ENCODE measurements at places on chromosomes 5 and 9.

DNA sequence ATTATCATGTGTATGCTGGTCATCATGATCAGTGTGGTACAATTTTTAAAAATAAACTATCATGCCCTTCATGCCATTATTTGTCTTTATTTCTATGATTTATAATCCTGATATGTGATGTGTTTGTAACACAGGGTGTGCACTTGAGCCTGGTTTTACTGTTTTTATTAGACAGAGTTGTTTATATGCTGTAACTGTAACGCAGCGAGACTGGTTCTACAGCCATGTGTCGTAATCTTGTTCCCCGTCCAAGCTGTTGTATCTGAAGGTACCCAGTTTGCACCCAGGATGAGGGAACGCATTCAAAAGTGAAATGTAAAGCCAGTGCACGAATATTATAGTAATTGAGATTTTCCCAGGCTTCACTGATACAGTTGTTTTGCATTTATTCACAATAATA, 28.2 kb downstream of the SNX18 start:
- H3K27ac ChIP-seq = no peak overlapping the region
- no peak for DNase-seq
- no peaks in the 10 kb centered on the region for H3K4me1 ChIP-seq
- peaks cover 5% of the 10 kb centered on the region for H3K36me3 ChIP-seq
- no peaks in the 10 kb centered on the region for H3K27me3 ChIP-seq

GRCh38 chr5:17436761-17437221, 61.2 kb upstream of the TAF11L2 start:
- H3K4me3 ChIP-seq = no peak overlapping the region
- no peaks in the 10 kb centered on the region for H3K27me3 ChIP-seq
- no peak for DNase-seq
- H3K27ac ChIP-seq = no peak overlapping the region
- no peaks in the 10 kb centered on the region for H3K36me3 ChIP-seq

DNA sequence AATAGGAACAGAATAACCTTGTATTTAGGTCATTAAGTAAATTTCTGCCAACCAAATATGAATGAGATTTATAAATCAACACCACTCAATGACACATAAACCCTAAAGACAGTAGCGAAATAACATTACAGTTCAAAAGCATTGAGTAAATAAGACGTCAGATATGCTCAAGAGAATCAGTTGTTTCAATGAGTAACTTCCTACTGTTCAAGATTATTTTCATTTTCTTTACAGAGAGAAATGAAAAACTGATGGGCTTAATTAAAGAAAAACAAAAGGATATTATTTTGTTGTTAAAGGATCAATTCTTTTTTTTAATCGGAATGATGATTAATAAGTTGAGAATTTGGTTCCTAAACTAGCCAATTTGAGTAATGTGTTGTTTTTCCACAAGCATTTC, 150.1 kb downstream of the BNC2 start:
- H3K4me1 ChIP-seq = no peaks in the 10 kb centered on the region
- no peaks in the 10 kb centered on the region for H3K36me3 ChIP-seq
- no peak for DNase-seq
- H3K27me3 ChIP-seq = no peaks in the 10 kb centered on the region
- H3K27ac ChIP-seq = no peak overlapping the region

DNA sequence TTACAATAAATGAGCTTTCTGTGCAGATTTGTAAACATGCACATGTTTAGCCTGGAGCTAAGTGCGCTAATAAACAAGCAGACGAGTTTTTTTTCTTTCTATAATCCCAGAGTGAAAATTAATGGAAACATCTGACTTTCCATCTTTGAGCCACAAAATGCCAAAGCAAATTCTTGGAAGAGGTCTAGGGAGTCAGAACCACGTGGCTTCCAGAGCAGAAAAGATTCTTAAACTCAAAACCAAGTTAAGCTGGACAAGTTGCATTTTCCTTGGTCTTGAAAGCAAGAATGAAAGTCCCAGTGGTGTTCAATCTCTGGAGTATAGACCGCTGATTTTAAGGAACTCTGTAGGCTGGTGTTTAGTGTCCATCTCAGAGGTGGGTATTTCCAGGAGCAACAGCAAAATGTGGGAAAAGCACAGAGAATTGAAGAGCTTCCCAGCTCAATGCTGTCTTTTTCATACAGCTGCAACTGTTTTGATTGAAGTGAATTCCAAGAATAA, 71.4 kb downstream of the MYO10 start:
- H3K27me3 ChIP-seq = no peaks in the 10 kb centered on the region
- DNase-seq = no peak
- no peak overlapping the region for H3K27ac ChIP-seq

DNA sequence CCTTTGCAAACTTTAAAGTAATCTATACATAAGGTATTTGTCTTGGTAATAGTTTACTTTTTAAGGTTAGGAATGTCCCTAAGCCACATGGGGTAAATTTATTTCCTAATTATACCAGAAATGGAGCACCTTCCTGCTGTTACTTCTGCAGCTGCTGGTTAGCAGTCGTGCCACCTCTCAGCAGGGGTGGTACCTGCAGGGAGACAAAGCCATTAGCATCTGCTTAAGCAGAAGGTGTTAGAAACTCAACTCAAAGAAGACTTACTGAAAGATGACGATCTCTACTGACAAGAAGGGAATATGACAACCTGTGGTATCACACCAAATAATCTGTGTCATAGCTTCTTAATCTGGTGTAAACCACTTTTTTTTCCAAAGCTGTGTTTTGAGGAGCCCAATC, 173.7 kb downstream of the BRINP1 start:
- H3K27me3 ChIP-seq = no peaks in the 10 kb centered on the region
- no peak for DNase-seq
- no peaks in the 10 kb centered on the region for H3K36me3 ChIP-seq
- no peak overlapping the region for H3K27ac ChIP-seq

GRCh38 chr5:32428426-32428825, 16.1 kb downstream of the ZFR start:
- peaks cover 10% of the 10 kb centered on the region for H3K36me3 ChIP-seq
- no peak for DNase-seq
- peaks cover 5% of the 10 kb centered on the region for H3K4me1 ChIP-seq
- H3K27ac ChIP-seq = no peak overlapping the region
- H3K27me3 ChIP-seq = no peaks in the 10 kb centered on the region
- no peak overlapping the region for H3K4me3 ChIP-seq

DNA sequence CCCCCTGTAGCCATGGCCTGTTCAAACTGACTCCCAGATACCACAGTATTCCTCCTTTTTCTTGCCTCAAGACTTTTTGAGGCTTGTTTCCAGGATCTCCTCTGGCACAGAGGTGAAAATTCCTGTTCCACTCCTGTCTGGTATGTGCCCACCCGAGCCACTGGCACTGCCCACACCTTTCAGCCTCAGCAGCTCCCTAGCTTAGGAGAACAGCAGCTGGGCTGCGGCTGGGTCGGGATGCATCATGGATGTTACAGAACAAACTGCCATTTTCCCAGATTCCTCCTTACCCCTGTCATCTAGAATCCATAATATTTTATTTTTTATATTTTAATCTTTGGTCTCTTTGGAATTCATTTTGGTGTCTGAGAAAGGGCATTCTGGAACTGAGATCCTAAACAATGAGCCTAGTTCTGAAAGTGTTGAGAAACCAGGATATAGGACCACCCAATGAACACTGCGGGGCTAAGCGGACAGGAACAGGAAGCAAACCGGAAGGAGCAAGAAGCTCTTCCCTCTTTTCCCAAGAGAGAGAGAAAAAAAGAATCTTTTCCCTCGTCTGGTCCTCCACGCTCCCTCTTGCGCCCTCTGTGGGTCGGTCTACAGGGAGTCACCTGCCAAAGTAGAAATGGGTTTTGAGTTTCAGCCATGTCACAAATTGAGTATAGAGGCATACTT, 12.5 kb downstream of the OR2S2 start:
- no peak overlapping the region for H3K27ac ChIP-seq
- peaks cover 38% of the 10 kb centered on the region for H3K4me1 ChIP-seq
- H3K4me3 ChIP-seq = peak overlapping the region; percentile 3

DNA sequence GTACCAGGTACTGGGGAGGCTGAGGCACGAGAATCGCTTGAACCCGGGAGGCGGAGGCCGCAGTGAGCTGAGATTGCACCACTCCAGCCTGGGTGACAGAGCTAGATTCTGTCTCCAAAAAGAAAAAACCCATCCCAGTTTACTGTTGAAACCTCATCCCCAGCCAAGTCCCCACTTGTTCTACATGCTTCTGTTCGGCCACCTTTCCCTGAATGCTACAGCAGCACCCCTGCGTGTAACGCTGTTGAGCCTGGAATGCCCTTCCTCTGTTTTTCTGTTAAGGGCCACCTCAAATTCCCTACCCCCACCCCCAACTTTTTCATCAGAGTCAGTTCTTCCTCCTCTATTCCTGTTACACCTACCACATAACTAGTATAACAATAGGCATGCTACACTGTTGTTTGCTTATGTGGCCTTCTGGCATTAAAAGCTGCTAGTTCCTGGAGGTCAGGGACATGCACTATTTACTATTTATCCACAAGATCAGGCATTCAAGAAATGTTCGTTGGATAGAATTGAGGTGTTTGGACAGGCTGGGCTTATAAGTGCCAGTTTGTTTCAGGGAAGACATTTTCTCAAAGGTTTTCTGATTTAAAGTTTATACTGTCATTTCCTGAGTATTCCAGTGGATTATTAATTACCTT, 47.1 kb upstream of the C5orf47 start:
- H3K27me3 ChIP-seq = no peaks in the 10 kb centered on the region
- no peak for DNase-seq
- no peak overlapping the region for H3K27ac ChIP-seq
- peaks cover 20% of the 10 kb centered on the region for H3K36me3 ChIP-seq

DNA sequence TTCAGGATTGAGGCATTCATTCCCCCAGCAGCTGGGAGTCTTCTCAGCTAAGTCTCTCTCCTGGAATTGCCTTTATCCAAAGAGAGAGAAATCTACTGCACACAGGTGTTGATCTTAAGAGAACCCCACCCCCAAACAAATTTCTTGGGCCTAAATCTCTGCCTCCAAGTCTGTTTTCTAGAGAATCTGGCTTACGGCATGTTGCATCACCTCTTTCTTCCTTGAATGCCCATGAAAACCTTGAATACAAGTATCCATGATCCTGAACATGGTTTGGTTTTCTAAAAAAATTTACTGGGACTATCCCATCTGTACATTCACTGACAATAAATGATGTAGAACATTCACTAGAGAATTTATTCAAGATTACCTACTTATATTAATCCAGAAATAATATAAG, 401.6 kb downstream of the PDE4D start:
- no peak overlapping the region for H3K4me3 ChIP-seq
- no peaks in the 10 kb centered on the region for H3K4me1 ChIP-seq
- H3K27me3 ChIP-seq = no peaks in the 10 kb centered on the region
- no peak for DNase-seq
- H3K27ac ChIP-seq = no peak overlapping the region

DNA sequence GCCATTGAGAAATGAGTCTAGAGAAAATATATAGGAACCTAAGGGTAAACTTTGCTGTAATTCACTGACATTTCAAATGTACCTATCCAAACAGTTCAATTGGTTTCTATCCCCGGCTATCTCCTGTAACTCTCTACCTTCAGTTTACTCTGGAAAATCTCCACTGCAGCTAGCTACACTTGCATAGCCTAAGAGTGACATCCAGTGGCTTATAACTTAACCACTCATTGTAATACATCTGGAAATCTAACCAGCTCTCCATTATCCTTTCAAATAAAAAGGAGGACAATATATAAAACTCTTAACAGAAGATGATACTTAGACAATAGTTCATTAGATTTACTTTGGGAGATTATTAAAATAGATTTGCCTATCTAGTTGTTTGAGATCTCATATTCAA, 35.3 kb upstream of the SPDL1 start:
- no peak for DNase-seq
- H3K4me3 ChIP-seq = no peak overlapping the region
- H3K4me1 ChIP-seq = no peaks in the 10 kb centered on the region
- H3K27ac ChIP-seq = no peak overlapping the region
- no peaks in the 10 kb centered on the region for H3K27me3 ChIP-seq

- H3K27ac ChIP-seq = no peak overlapping the region
- DNase-seq = no peak
- H3K36me3 ChIP-seq = no peaks in the 10 kb centered on the region
- no peaks in the 10 kb centered on the region for H3K27me3 ChIP-seq
Observed at GRCh38 chr9:91818225-91818585, 131.8 kb downstream of the ROR2 start.

DNA sequence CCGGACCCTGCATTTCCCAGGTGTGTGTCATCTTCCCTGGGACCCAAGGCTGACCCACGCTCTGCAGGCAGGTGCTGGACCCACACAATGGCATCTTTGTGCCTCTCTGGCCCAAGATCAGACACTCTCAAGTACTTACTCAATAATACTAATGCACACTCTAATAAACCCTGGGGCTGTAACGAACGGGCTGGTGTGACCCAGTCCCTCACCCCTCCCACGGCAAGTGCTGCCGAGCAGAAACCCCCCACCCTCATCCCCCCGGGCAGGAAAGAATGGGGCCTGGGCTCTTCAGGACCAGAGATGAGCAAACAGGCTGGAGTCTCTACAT, 1.1 kb upstream of the OBP2B start:
- peaks cover 4% of the 10 kb centered on the region for H3K27me3 ChIP-seq
- H3K4me1 ChIP-seq = no peaks in the 10 kb centered on the region
- no peak for DNase-seq
- H3K27ac ChIP-seq = no peak overlapping the region

DNA sequence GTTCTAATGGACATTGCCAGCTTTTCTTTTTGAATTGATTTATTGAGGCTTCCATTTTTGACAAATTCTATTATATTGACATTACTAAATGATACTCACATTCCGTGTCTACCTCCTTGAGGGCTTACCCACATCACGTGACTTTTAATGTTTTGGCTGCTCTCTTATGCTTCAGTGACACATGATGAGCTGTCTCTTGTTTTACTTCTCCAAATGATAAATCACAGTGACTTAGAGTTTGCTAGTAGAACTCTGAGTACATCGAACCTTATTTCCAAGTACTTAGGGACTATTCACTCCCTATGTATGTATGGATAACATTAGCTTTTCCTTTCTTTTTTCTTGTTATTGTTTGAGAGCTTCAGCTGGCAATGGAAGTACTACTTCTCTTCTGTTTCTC, 169.8 kb upstream of the KCNN2 start:
- H3K4me1 ChIP-seq = no peaks in the 10 kb centered on the region
- no peaks in the 10 kb centered on the region for H3K36me3 ChIP-seq
- H3K27me3 ChIP-seq = no peaks in the 10 kb centered on the region
- no peak for DNase-seq
- no peak overlapping the region for H3K27ac ChIP-seq
- H3K4me3 ChIP-seq = no peak overlapping the region

DNA sequence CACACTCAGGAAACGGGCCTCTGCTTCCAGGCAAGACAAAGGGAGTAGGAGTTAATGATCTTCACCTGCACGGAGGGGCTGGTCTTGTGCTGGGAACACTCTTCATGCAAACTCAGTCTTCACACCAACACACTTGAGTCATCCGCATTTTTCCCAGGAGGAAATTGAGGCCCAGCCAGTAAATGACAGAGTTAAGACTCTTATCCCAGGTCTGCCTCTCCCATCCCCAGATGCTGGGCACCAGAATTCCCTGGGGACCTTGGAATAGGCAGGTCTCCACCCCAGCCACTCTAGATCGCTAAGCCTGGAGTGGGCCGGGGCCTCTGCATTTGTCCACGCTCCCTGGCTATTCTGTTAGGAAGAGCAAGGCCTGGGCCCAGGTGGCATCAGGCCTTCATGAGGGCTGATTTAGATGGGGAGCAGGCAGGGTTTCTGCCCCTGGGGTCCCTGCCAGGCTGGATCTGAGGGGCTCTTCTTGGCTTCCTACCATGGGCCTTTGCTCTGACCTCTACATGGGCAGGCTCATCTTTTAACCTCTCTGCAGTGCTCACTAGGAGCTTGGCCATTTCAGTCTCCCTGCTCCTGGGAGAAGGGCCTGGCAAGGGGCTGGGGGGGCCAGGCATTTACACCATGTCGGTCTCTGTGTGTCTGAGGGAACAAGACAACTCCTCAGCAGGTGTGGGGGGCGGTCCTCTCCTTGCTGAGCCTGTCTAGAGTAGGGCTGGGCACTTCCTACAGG, 77.3 kb downstream of the AMBP start:
- no peaks in the 10 kb centered on the region for H3K36me3 ChIP-seq
- H3K4me3 ChIP-seq = no peak overlapping the region
- H3K4me1 ChIP-seq = no peaks in the 10 kb centered on the region
- H3K27me3 ChIP-seq = no peaks in the 10 kb centered on the region
- no peak for DNase-seq
